ENCODE measurements at places on chromosomes 16 and 17.

DNA sequence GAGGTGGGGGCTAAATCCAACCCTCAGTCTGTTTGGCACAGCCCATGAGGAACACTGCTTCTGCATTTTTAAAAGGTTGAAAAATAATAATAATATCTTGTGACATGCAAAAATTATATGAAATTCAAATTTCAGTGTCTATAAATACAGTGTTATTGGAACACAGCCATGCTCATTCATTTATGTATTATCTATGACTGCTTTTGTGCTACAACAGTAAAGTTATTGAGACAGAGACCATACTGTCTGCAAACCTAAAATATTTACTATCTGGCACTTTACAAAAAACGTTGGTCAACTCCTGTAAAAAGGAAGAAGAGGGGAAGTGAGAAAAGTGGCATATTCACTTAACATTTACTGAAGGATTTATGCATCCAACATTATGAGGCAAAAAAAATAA lies 3.1 kb downstream of the ABCA5 start:
- DNase-seq = no peak

DNA sequence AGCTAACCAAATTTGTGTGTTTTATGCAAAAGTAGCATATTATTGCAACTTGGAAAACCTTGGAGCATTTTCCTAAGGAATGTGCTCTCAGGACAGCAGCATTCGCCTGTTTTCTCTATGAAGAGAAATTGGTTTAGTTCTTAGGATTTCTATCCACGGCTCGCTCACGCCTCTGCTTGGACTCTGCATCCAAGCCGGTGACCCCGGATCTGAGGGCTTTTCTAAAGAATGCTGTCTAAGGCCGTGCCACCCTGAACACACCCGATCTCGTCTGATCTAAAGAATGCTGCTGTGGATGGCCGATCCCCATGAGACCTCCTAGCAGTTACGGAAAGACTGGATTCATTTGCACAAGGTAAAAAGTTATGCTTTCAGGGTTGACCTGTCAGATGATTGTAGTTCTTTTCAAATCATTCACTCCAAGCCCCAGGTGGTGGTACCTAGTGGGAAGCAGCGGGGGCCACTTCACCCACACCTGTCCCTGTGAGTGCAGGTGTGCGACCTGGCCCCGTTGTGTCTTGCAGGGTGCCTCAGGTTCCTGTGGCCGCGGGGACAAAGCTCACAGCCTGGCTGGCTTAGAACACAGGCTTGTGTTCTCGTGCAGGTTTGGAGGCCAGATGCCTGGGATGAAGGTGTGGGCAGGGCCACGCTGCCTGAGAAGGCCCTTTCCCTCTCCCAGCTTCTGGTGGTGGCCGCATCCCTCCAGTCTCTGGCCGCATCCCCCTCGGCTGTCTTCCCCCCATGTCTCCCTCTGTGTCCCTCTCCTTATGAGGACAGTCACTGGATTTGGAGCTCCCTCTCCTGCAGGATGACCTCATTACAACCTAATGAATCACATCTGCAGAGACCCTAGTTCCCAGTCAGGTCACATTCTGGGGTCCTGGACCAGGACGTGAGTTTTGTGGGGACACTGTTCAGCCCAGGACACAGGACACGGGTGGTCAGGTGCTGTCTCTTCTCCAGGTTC lies 71.1 kb downstream of the BANP start:
- no peak for DNase-seq

GRCh38 chr17:35345926-35346771 lies 27.3 kb downstream of the SLFN11 start:
- peak; percentile 90 for DNase-seq

GRCh38 chr17:32558326-32558955 lies 71.6 kb downstream of the CDK5R1 start:
- DNase-seq = no peak
